ENCODE measurements at places on chromosomes 3 and 15. TPM values are rescaled to one million over a fixed set of nuclear protein-coding genes. Genes with fewer than 3 reads are reported as not detected.

DNA sequence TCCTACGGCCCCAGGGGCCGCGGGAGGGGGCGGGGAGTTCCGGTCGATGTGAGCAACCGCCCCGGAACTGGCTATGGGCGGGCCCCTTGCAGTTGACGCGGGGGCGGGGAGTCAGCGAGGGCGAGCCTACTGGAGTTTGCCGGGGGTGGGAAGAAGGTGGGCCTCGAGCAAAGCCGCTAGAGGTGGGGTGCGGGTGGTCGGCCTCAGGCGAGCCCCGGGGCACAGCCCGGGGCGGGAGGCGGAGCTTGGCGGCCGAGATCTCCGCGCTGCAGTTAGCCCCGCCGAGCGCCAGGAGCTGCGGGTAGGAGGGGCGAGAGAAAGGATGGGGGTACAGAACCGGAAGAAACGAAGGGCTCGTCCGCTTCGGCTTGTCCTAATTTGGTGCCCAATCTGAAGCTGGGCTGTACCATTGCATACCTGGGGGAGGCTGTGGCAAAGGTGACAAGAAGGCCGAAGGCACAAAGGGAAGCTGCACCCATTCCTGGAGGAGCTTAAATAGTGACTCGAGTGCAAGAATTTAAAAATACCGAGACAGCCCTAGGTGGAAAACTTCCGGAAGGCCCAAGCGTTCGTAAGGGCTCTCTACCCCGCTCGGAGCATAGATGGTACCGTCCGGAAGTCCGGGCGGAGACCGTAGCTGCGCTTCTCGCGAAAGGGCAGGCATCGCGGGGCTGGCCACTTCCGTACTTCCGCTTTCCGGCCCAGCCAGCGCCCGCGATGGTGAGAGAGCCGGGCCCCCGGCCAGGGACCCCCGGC, at the start of the genes ARPC4 and TADA3:
TSS of gene ARPC4 (plus strand) at position 678 of the 756 bp plus-strand sequence. CDS start at position 718, 40 bp downstream.
TSS of gene TADA3 (minus strand) at position 69 of the 756 bp plus-strand sequence. CDS start 1,007 bp downstream, outside the sequence.
- DNase-seq: peak; percentile 96

GRCh38 chr3:178537122-178537705, 978 bp downstream of the KCNMB2 start:
- no peak for DNase-seq

- DNase-seq: no peak
Measured at GRCh38 chr3:14320219-14320618, 82.2 kb upstream of the SLC6A6 start.

The SERINC4 gene
- total RNA-seq: not detected

- no peak for DNase-seq
Measured at GRCh38 chr15:80779658-80780415, 667 bp downstream of the CEMIP start.
